ENCODE measurements at places on chromosomes 4 and X.

GRCh38 chrX:16999275-16999674, 52.8 kb downstream of the REPS2 start:
- DNase-seq: no peak

GRCh38 chrX:45668686-45669443, 468.2 kb upstream of the DIPK2B start:
- peak; percentile 38 for DNase-seq

- no peak for DNase-seq
Observed at GRCh38 chrX:40064055-40064597, 33.6 kb downstream of the BCOR start.

DNA sequence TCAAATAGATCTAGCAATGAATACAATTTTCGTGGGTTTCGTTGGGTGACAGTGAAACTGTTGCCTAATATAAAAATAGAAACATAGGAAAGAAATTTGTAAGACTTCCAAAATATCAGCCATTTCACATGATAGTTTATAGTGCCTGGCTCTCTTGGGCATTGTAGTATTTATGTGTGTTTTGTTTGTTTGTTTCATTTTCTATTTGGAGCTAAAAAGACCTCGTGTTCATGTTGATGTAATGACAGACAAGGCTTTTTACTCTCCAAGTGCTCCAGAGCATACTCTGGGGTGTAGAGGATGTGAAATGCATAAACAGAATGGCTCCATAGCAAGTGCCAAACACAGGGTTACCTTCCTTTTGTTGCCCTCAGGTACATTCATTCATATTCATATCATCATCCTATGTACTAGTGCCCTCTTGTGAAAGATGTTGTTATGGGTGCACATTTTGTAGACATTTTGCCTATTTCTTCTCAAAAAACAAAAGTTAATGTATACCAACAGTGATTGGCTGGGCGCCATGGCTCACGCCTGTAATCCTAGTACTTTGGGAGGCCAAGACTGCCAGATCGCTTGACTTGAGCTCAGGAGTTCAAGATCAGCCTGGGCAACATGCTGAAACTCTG, 100.7 kb upstream of the AMOT start:
- DNase-seq: no peak
